ENCODE measurements at places on chromosomes 2 and 18. TPM values are rescaled to one million over a fixed set of nuclear protein-coding genes. Genes with fewer than 3 reads are reported as not detected.

RNU2-63P gene
- 174 TPM for total RNA-seq

EPB41L3 gene
- 90.5 TPM for total RNA-seq

DNA sequence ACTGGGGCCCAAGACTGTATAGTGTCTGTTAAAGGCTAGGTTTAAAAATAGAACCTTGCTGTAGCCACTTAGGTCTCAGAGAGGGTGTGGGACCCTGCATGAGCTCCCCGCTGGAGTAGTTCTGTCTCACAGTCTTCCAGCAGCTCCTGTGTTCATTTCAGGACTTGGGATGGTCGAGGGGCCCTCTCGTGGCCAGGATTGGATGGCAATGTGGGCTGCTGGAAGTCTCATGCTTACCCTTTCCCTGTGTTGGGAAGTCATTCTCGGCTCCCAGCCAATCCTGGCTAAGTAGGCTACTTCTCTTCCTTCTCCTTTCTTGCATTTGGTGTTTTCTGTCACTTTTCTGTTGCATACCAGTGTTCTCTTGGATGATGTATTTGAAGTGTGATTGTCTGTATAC is 284.0 kb upstream of the GCFC2 start:
- no peak for DNase-seq

- DNase-seq: no peak
Observed at GRCh38 chr2:46351098-46351749, 54.0 kb downstream of the EPAS1 start.

- no peak for DNase-seq
Observed at GRCh38 chr18:55433648-55434047, 154.3 kb downstream of the TCF4 start.

- DNase-seq: no peak
Observed at GRCh38 chr2:39524756-39525635, 87.9 kb upstream of the MAP4K3 start.

DNA sequence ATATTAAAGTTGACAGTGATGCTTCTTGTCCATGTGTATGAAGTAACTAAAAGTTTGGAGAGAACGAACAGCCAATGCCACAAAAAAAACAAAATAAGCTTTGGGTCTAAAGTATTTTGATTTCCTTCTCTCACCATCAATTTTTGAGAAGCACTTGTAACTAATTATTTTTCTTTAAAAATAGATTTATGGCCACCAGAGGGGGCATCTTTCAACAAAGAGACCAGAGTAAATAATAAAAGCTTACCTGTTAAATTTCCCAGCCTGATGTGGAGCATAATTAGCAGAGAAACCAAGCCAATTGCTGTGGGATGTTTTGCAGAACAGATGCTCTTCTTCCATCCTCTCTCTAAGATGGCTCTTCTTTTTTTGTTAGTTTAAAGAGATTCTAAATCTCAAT is 29.0 kb downstream of the LINC00305 start:
- no peak for DNase-seq

DNA sequence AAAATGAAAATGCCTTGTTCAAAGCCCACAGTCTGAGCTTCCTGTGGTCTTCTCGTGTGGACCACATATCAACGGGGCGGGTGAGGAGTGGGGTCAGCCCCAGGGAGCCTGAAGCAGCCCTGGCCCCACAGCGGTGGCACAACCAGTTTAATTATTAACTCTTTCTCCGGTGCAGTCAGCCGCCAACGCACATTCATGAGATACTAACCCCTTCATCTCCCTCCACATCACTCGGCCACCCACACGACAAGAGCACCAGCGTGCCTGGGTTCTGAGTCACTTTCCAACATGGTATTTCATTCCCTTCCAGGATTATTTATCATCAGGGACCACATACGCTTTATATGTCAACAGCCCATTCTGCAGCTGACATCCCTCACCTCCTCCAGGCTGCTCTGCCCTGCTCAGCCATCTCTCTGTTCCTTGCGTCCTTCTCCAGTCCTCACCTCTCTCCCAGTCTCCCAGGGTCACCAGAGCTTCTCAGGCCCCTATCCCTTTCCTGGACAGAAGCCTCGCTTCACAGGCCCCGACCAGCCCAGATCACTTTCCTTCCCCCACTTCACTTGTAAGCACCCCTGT is 48.0 kb upstream of the ID2 start:
- DNase-seq: peak; percentile 96

DNA sequence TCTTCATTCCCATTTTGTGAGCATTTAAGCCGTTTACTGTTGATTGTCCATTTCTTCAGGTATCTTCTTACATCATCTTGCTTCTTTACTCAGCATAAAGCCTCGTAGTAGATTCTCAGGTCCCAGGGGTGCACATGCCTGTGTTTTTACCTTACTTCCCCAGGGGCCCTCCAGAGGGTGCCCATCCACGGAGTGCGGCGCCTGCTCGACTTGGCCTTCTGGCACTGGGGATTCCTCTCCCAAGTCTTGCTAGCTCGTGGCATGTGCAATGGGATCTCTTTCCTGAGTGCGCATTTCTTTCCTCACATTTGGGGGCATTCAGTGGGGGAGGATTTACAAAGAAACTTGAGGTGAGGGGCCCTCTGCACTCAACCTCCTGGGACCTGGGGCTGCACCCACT is 148.1 kb downstream of the AGAP1 start:
- DNase-seq: no peak

DNA sequence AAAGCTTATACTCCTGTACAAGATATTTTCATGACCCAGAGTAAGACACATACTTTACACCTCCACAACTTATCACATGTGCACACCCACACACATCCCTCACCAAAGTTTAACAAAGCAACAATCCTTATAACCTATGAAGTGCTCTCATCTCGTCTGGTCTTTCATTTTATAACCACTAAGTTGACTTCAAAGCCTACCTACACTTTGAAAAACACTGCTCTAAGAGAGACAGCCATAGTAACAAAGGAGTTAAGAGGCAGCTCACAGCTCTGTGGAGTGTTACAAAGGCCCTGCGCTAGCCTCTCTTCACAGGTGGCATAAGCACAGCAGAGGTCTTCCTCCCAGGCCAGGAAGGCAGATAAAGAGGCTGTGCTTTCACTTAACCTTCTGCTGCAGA is 69.7 kb upstream of the TMEM200C start:
- no peak for DNase-seq

All from IMR-90 (cell line).